NCI-H1436 (cell line): ENCODE measurements at places on chromosomes 12 and 14.

GRCh38 chr14:100239211-100239839 lies 381 bp downstream of the YY1 start:
- no peak for DNase-seq

- DNase-seq: no peak
Observed at GRCh38 chr14:22557846-22558220, 31.2 kb downstream of the DAD1 start.

DNA sequence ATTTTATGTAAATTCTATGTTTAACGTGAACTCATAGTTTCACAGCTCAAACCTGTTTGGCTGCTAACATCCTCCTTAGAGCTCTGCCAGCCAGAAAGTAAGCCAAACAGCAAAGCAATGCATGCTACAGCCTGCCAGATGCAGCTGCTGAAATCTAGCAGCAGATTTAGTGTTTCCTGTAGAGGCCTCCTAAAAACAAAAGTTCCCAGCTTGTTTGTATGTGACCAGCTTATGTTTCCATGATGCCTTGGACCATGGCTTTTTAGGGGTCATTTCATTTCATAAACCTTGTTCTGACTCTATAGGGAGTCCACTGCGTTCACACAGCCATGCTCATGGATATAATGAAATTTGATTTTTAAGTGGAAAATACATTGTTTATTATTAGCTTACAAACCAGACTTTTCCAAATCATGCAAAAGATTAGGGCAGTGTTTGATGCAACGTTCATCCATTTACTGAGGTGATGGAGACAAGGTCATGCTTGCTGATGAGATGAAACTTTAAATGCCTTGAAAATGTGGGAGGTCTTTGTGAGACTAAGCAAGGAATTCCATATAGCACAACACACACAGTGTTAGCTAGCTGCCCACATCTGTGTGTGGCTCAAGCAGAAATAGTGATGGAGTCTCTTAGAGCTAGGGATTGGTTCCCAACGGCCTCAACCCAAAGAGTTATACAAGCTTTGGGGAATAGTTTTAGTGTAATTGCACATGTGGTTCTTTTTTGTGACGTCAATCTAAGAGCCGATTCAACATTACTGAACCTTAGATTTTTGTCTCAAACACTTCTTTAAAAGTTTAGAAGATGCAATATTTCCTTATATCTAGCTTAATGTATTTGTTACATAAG lies 157.5 kb upstream of the LRIG3 start:
- DNase-seq: no peak

DNA sequence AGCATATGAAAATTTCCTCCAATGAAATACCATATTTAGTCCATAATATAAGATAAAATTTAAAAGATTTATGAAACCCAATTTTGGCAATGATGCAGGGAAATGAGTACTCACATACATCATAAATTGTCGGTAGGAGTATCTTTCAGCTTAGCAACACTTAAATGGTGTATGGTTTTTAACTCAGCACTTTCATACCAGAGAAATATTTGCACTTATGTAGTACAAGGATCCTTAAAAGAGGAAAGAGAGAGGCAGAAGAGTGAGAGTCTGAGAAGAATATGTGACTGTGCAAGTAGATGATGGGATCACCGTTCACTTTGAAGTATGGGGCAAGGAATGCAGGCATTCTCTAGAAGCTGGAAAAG lies 379.3 kb upstream of the DCN start:
- no peak for DNase-seq

- DNase-seq: no peak
Observed at GRCh38 chr14:105076296-105076804, 11.1 kb upstream of the GPR132 start.

- DNase-seq: no peak
Observed at GRCh38 chr12:68613209-68613904, 2.7 kb downstream of the RAP1B start.

DNA sequence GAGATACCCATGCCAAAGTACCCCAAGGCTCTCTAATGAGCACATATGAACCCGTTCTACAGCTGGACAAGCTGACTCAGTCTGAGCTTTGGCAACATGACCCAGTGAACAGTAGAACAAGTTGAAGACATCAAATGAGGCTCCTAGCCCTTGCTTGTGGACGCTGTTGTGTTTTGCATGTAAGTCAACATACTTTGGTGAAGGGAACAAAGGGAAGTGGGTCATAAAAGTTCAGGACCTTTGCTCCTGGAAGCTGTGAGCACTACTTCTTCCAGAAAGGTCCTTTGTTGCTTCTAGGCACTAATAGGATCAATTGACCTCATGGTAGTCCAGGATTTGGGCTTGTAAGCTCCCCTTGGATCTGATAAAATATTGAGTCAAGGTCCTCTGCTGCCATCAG lies 613.5 kb upstream of the TBX3 start:
- DNase-seq: no peak

GRCh38 chr12:5223881-5224280 lies 180.2 kb downstream of the KCNA5 start:
- no peak for DNase-seq

GRCh38 chr12:517538-517937 lies 57.8 kb downstream of the B4GALNT3 start:
- DNase-seq: no peak

DNA sequence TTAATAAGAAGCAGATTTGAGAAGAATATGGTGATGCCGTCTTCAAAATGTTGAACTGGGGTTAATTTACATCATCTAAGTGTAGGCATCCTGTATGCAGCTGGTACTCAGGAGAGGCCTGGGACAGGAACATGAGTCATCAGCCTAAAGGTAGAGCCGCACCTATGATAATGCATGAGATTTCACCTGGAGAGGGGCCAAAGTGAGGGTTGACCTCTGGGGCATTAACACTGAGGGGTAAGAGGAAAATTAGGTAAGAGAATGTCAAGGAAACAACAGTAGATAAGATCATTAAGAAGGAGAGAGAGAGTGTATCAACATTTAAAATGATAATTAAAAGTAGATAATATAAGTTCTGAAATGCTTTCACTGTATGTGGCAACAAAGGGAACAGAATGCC lies 20.2 kb upstream of the SSTR1 start:
- DNase-seq: no peak

DNA sequence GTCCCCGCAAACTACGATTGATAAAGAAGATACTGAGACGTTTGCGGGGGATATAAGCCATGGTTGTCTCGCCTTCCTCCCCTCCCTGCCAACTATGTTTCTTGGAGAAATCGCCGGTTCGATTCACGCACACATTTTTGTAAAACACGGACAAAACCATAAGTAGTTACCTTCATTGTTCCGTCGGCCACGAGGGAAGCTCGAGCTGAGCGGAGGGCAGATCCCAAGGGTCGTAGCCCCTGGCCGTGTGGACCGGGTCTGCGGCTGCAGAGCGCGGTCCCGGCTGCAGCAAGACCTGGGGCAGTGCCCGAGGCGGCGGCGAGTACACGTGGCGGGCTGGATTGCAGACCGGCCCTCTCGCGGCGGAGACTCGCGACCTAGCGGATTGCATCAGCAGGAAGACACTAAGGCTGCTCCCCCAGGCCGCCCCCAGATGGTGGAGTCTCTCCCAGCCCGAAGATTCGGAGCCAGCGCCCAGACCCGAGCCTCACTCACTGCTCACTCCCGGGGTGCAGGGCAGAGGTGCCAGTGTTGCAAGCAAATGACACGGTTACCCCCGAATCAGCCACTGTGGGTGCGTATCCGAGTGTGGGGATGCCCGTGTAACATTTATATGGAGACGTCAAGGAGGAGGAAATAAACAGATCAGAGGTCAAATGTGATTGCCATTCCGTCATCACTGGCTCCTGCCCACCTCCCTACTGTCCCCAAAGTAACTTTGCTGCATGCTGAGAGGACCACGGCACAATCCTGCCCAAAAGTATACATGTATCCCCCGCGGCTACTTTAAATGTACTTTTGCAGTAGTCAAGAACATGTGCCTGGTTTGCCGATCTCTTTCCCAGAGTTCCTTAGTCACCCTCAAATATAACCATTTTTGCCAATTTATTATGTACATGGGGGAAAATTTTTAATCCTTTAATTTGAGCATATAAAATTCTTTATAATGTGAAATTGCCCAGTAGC lies at the start of gene BCAT1:
Gene BCAT1 (minus strand): TSS at position 345 of the 966 bp plus-strand sequence. CDS start 169 bp downstream, at position 176.
- no peak for DNase-seq
